ENCODE measurements at places on chromosomes 5 and 9. TPM values are rescaled to one million over a fixed set of nuclear protein-coding genes. Genes with fewer than 3 reads are reported as not detected.

Gene BOD1
- 23.7 TPM for total RNA-seq

Gene PTPN3
- total RNA-seq = 1.2 TPM

DNA sequence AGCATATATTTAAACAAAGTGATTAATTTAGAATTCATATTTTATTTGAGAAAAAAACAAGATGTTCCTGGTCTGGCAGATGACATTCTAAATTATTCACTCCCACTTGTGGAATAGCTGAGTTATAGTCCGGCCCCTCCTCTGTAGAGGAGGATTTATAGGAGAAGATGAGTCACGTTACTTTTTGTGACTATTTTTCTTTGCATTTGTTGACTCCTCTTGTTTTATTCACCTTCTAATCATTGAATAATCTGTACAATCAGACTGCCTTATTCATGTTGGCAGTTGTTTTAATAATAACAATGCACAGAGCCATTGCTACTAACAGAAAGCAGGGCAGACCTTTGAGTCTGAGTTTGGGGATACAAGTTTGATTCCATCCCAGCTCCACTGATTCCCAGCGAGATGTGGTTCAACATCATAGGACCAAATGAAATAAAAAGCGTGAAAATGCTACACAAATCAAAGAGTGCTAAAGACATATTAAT is 23.2 kb downstream of the DOCK8 start:
- DNase-seq = no peak

DNA sequence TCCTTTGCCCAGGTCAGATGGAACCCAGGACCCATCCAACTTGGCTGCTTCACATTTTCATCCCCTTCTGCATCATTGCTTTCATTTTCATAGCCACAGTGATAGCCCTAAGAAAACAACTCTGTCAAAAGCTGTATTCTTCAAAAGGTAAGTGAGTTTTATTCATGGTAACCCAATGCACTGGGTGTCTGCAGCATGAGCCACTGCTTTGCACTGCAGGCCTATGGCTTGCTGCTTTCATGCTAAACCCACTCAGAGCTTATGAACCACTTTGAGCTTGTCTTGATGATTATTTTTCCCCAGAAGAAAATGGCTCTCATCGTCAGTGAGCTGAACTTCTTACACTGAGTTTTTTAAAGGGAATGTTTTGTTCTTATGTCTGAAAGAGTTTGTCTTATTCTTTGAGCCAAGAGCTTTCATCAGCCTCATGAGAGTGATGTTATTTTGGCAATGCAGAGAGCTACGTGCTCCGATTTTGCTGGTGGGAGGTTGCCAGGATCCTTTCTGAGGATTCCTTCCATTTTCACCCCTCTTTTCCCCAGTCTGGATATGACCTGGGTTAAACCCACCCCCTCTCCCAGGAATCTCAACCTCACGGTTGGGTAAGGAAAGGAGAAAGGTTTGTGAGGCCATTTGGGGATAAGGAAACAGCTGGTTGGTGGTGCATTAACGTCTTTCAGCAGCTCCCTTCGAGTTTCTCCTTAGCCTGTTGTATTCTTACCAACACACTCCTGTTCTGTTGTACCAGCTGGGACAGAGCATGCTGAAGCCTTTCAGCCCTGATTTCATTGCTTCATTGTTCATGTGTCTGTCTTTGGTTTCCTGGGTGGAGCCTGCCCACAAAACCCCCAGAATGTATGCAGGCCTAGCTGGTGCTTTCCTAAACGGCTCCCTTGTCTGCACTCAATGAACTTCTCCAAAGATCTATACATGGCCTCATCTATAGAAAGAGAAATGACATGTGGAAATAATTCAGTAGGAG is 47.6 kb downstream of the PDCD1LG2 start:
- DNase-seq = peak; percentile 22

DNA sequence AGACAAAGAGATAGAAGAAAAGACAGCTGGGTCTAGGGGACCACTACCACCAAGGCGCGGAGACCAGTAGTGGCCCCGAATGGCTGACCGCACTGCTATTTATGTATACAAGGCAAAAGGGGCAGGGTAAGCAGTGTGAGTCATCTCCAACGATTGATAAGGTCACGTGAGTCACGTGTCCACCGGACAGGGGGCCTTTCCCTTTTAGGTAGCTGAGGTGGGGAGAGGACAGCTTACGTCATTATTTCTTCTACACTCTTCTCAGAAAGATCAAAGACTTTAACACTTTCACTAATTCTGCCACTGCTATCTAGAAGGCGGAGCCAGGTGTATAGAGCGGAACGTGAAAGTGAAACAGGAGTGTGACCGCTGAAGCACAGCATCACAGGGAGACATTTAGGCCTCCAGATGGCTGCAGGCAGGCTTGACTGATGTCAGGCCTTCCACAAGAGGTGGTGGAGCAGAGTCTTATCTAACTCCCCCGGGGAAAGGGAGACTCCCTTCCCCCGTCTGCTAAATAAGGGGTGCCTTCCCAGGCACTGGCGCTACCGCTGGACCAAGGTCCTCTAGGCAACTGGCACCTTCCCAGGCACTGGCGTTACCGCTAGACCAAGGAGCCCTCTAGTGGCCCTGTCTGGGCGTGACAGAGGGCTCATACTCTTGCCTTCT is 6.1 kb upstream of the PRR16 start:
- DNase-seq = peak; percentile 62

Measured in activated naive CD8-positive, alpha-beta T cell treated with anti-CD3 and anti-CD28 coated beads for 36 hours (primary cell).